SHP77 (cell line): ENCODE measurements at places on chromosomes 3 and 15.

DNA sequence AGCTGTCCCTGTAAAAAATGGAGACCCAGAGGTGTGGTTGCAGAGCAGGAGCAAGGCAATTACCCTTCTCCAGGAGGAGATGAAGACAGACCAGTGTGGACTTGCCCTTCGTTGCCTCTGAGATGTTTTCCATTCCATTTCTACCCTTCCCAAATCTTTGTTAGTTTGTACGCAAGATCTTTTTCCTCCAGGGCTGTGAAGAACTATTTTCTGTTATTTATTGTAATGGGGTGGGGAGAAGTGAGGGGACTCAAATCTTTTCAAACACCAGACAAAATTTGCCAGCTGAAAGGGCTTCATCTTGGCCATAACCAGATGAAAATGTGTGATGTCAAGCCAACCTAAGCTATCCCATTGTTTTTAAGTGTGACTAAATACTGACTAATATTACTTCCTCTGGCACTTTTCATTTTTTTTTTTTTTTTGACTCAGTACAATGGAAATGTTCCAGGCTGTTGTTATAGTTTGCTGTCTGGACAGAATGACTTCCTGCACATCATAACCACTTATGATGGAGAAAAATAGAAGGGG, 271.3 kb upstream of the TPRG1 start:
- DNase-seq, result no peak

- peak; percentile 43 for DNase-seq
These were observed 35.4 kb upstream of the ATG7 start for GRCh38 chr3:11236588-11237461.

DNA sequence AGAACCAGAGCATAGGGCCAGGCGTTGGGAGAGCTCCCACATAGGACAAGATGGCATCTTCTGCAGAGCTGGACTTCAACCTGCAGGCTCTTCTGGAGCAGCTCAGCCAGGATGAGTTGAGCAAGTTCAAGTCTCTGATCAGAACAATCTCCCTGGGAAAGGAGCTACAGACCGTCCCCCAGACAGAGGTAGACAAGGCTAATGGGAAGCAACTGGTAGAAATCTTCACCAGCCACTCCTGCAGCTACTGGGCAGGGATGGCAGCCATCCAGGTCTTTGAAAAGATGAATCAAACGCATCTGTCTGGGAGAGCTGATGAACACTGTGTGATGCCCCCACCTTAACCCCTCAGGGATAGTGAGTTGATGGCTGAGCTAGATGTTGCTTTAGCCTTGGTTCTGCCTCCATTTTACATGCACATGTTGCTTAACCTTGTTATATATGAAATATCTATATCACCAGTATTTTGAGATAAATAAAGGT, at the start of gene PYDC2:
Gene PYDC2, plus strand, starts transcription at position 51 of the 483 bp plus-strand sequence. Its CDS starts 0 bp downstream, at position 51.
- DNase-seq, result no peak

DNA sequence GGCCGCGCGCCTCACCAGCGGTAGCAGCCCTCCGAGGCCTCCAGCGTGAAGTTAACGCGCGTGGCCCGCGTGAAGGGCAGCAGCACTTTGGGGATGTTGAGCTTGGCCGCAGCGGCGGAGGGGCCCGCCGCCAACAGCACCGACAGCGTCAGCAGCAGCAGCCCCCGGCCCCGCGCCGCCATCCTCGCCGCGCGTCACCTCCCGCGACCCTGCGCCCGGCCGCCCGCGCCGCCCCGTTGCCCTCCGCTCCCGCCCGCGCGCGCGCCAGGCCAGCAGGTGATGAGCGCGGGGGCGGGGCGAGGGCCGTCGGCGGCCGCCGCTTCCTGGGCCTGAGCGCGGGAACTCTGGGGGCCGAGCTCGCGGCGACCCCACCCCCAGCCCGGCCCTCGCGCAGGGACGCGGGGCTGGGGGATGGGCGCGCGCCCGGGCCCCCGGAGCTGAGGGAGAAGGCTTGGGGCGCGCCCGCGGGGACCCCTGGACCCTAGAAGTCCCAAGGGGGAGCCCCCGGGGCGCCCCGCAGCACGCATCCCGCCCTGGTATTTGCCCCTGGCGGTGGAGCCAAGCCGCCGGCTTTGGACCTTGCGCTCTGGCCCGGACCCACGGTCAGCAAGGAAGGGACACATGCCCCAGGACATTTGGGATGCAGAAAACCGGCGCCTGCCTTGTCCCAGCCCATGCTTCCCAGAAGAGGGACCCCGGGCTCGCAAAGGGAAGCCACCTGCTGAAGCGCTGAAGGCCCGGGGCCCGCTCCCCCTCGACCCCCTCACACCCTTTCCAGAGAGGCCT, at the start of gene NUP210:
Gene NUP210, minus strand, starts transcription at position 278 of the 786 bp plus-strand sequence. Its CDS starts 96 bp downstream, at position 182.
- DNase-seq, result peak; percentile 51

GRCh38 chr15:66711260-66711659, 9.2 kb downstream of the SMAD6 start:
- DNase-seq, result no peak

DNA sequence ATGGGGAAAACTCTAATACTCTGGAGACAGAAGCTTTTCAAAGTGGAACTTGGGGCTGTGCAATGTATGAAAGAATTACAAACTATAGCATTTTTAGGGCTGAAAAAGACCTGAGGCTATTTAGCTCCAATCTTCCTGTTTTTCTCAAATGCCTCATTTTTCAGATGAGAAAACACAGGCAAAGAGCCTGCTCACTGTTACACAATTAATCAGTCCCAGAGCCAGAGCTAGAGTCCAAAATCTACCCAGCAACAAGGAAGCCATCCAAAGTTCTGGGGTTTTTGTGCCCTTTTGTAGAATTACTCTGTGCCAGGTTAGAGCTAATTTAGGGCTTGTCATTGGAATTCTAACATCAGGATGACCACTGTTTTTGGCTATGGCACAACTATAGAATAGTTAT, 45.5 kb downstream of the GPR149 start:
- no peak for DNase-seq

- no peak for DNase-seq
These were observed 61.4 kb downstream of the TTBK2 start for GRCh38 chr15:42858999-42859789.

- no peak for DNase-seq
These were observed 359.5 kb upstream of the TMCO5A start for GRCh38 chr15:37574985-37575384.

- no peak for DNase-seq
These were observed 311.5 kb downstream of the SV2B start for GRCh38 chr15:91411586-91411985.

DNA sequence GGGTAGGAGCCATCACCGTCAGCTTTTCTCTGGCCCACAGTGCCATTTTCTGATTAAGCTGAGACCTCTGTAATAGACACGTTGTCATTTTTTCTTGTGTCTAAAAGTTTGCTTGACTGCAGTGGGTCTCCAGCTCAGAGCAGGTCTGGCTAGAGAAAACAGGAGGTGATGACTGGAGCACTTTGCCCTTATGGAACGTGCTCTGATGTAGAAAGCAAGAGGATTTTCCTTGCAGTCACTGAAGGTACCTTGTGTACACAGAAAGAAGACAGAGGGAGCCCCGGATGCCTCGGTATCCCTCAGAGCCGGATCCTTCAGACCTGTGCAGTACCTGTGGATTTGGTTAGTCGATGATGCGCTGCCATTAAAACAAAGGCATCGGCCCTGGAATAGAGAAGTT, 76.2 kb downstream of the IGF1R start:
- no peak for DNase-seq

DNA sequence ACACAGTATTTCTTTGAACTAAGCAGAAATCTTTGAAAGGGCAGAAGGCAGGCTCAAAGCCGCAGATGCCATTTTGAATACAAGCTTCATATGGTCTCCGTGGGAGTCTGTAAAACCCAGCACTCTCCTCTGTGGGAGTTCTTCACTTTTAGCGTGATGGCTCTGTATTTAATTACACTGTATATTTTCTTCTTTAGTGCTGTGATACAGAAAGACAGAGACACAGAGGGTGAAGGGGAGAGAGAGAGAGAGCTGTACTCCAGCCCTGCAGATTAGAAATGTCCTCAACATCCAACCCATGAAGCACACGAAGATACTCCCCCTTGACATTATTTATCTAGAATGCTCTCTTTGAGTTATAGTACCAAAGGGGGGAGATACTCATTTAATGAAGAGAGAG, 752.6 kb upstream of the NR2F2 start:
- DNase-seq, result no peak

GRCh38 chr3:12227833-12228232, 61.0 kb upstream of the PPARG start:
- DNase-seq, result no peak

- no peak for DNase-seq
These were observed 394.9 kb upstream of the RGMA start for GRCh38 chr15:93483923-93484322.

GRCh38 chr3:134179508-134179907, 71.2 kb downstream of the RYK start:
- DNase-seq, result no peak

DNA sequence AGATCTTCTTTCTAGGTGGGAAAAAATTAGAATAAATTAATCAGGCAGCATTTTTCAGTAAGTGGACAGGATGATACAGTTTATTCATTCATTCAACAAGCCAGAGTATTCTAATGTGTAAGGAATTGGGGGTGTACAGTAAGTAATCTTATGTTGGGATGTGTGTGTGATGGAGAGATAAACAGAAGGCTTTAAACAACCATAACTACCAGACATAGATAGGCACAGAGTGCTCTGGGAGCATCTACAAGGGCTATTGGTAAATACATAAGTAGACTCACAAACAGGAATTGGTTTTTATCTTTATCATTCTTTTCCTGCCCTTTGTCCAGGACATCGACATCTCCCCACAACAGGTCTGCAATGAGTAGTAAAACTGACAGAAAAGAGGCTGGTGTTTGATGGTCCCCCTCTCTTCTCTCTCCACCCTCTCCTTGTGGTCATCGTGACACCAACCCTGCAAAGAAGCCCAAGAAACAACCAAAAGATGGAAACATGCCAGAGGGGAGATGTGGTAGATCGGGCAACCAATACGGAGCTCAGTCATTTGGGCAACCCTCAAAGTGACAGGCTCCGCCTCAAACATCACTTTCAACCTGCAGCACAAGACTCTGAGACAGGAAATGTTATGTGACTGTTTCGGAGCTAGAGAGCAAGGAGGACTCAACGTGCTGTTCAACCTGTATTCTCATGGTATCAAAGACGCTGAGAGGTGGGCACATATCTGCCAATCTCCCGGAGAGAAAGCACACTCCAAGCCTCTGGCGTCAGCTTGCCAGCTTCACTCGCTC, 28.7 kb upstream of the B3GNT5 start:
- no peak for DNase-seq

DNA sequence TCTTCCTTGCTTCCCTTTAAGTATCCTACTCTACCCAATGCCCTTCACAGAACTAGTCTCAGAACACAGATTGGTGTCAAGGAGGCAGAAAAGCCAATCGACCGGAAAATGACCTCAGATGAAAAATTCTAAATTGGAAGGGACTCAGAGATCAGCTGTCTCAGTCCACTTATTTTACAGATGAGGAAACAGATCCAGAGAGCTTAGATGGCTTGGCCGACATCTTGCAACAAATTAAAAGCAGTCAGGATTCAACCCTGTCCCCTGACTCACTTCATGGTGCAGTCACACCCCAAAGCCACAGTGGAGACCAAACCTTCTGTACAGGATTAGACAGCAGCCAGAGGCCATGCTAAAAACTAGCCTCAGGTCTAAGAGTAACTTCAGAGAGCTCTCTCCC, 169.3 kb upstream of the BHLHE40 start:
- no peak for DNase-seq

- no peak for DNase-seq
These were observed 16.1 kb upstream of the RARRES1 start for GRCh38 chr3:158748237-158748828.

GRCh38 chr3:151974067-151974466, 100.6 kb downstream of the SUCNR1 start:
- DNase-seq, result no peak

DNA sequence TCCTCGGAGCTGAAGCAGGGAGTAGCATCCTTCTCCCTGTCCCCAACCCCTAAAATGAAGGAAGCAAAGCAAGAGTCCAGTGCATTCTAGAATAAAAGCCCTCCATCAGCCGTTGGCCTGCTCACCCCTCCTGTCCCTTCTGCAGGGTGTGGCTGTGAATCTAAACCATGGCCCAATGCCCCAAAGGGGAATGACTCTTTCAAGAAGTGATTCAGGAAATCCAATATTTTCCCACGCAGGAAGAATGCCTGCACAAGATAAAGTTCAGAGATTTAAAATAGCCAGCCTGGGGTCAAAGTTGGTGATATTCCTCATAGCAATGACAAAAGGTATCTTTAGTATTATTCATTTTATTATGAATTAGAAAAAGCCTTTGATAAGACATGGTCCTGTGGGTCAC, 38.5 kb downstream of the SLCO2A1 start:
- DNase-seq, result no peak

DNA sequence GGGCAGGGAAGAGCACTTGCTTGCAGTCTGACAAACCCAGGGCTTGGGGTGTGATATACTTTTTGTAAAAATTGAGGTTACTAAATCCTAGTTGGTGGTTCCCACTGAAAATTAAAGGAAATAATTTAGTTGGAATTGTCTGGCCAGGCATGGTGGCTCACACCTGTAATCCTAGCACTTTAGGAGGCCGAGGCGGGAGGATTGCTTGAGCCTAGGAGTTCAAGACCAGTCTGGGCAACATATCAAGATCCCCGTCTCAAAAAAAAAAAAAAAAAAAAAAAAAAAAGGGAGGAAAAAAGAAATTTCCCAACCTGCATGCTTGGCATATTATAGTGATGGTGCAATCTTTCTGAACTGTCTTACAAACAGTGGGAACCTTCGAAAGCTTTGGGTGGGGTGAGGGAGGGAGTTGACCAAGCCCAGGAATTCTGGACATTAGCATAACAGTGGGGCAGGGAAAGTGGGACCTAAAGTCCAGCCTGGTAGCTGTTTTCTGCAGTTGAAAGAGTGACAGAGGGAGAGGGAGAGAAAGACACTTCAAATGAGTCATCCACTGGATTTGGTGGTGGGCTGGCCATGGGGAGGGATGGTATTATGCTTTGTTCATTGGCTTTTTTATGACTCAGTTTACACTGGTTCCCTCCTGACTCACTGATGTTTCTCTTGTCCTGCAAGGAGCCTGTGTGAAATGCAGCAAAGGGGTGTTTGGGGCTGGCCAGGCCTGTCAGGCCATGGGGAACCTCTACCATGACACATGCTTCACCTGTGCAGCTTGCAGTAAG, 41.1 kb downstream of the LIMD1 start:
- no peak for DNase-seq

GRCh38 chr3:109977897-109978296, 640.6 kb upstream of the DPPA4 start:
- DNase-seq, result no peak

DNA sequence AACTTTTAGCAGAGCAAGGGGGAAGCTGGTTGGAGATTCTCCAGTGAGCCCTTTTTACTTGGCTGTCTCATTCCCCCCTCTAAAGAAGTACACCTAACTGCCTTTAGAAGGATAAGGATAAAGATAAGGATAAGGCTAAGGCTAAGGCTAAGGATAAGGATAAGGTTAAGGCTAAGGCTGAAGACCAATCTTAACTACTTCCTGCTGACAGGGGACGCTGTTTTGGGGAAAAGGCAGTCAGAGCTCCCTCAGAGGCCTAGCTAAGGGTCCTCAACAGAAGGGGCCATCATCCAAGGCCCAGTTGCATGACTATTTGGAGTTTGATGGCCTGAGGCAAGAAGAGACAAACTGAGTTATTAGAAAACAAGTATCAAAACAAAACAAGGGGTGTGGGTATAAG, 94.3 kb upstream of the ARPP21 start:
- DNase-seq, result no peak

- no peak for DNase-seq
These were observed 84.2 kb downstream of the FOXP1 start for GRCh38 chr3:71499227-71499876.

- no peak for DNase-seq
These were observed 721 bp downstream of the CSTA start for GRCh38 chr3:122325769-122326168.
